ENCODE measurements at places on chromosomes 11 and 22.

GRCh38 chr11:115168229-115168671 is 336.0 kb downstream of the CADM1 start:
- no peak for DNase-seq

DNA sequence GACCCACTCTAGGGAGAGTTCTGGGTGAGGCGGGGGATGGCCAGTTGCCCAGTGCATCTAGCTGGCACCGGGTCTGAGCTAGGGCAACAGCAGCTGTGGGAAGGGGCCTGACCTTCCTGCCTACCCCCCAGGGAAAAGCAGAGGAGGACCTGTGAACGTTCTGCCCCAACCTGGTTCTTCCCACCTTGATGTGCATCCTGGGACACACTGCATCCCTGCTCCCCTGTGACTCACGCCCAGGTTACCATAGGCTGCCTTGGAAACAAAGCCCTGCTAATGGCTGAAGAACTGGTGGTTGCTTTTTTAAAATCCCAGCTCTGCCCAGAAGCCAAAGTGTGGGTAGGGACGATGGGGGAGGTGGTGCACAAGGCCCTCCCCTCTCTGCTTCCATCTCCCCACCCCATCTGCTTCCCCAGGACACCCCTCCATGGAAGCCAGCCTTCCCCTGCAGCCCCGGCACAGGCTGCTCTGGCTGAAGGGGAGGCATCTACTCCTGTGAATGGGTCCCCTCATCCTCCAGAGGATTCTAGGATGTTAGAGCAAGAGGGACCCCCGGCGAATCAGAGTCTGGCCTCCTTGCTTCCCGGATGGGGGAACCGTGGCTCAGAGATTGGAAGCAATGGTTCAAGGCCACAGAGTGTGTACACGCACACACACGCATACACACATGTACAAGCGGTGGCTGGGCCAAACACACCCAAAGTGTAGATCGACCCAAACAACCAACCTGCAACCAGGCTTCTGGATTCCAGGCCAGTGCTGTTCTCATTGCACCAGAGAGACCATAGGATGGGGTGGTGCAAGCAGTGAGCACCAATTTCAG is 7.6 kb upstream of the C11orf96 start:
- DNase-seq: no peak

GRCh38 chr11:105862736-105863367 is 159.2 kb downstream of the MSANTD4 start:
- DNase-seq: peak; percentile 14

GRCh38 chr11:120722524-120722923 is 211.0 kb downstream of the GRIK4 start:
- no peak for DNase-seq

DNA sequence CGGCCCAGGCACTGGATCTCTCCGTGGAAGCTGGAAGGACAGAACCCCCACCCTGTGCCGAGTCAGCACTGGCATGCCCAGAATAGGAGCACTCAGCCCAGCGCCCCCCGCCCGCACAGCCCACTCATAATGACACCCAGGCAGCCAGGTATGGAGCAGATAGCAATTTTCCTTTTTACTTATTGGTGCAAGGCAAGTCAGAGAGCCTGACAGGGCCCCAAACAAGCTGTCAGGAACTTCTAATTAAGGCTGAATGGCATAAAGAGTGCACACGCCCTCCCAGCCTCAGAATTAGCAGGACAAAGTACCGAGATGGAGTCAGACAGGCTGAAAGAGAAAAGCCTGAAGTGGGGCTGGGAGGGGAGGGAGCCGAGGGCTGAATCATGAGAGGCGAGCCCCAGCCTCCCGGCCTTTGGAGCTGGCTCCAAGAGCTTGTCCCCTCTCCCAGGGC is 76.9 kb downstream of the DSCAML1 start:
- DNase-seq: no peak

- DNase-seq: no peak
Measured at GRCh38 chr11:36460220-36460619, 49.9 kb downstream of the TRAF6 start.

- peak; percentile 97 for DNase-seq
Measured at GRCh38 chr22:31345331-31346254, 553 bp downstream of the PATZ1 start.

DNA sequence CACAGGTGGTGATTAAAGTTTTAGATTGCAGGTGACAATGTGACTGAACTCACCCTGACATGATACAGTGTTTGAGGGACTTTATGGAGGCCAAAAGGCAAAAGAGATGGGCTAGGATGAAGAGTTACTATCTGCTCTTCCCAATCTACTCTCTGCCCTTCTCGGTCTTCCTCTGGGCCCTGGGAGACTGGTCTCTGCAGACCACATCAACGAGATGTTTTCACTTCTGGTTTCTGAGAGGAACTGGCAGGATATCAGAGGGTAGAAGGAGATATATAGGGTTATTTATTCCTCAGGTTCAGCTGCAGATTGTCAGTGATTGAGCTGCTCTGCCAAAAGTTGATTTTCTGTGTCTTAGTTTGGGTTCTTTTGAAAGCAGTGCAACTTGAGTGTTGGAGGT is 32.4 kb upstream of the CD44 start:
- DNase-seq: no peak

DNA sequence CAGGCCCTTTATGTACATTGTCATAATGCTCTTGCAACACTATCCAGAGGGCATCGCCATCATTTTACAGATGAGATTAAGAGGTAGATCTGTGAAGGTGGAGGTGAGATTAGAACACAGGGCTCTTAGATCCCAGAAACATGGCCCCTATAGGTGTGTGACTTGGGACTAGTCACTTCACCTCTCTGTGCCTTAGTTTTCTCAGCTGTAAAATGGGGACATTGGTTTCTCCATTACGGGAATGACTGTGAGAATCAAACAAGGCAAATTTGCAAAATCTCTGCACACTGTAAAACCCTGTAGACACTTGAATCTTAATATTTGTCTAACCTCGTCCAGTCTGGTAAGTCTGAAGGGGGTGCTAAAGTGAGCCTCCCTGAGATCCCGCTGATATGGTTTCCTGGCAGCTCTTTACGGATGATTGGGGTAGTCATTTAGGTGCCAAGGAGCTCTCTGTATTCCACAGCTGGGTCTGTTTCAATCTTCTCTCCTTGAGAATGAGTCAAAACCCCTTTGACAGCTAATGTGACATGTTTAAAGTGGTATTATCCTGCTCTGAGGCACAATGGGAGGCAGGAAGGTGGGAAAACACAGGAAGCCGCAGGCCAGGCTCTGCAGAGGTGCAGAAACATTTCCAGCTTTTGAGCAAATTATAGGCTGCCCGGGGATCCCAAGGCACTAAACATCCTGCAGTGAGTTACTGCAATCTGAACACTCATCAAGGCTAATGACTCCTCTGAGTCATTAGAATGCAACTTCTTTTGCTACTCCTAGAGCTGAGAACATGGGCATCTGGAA is 140.8 kb downstream of the CCDC81 start:
- no peak for DNase-seq

DNA sequence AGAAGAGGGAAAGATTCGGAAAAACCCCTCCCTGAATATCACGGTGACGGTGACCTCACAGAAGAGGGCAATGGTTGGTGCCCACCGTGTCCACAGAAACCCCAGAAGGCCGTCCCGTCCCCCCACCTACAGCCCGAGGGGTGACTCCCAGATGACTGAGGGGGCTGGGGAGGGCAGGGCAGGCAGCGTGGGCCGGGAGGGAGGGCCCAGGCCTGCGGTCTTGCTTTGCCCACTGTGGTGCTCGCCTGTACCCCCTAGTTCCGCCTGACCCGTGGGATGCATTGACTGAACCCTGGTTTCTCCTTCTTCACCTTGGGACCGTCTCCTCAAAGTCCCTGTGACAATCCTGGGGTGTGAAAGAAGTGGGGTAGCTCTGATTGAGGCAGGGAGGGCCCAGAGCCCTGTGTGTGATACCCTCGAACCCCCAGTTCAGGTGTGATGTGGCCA is 526.7 kb downstream of the BRD1 start:
- no peak for DNase-seq

DNA sequence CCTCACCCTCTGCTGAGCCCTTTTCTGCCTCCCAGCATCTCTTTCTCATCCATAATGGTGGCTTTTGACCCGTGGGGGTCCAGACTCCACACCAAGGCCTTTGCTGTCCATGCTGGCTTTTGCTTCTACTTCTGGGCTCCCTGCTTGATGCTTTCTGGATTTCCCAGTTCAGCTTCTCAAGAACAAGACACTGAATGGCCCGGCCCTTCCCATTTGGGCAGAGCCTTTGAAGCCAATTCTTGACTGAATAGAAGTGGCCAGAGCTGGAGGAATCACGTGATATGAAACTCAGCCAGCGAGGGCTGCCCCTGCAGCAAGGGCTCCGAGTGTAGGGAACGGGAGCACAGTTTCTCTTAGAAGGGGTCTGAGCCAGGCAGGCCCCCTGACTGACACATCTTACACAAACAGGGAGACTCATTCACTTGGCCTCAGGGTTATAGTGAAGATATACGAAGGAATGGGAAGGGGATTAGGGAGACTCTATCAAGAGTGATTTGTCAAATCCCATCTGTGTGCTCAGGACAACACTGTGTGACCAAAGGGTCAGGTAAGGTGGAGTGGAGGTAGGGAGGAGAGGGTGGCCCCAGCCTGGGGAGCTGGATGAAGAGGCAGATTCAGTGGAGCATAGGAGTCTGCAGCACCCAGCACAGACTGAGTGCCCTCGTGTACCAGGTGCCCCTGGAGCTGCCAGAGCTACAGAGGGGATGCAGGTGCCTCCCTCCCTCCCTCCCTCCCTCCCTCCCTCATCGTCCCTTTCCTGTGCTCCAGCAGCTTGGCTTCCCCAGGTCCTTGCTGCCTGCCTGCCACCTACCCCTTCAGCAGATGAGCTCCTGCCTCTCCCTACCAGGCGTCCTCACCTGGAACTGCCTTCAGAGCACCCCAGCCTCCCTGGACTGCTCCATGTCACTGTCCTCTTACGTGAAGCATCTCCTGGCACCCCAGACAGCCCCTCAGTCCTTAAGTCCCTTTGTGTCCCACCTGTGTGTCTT is 106.0 kb downstream of the TRIM29 start:
- no peak for DNase-seq

- no peak for DNase-seq
Measured at GRCh38 chr11:119880143-119880542, 151.1 kb upstream of the NECTIN1 start.

GRCh38 chr22:37095113-37095512 is 14.4 kb downstream of the TMPRSS6 start:
- no peak for DNase-seq

- no peak for DNase-seq
Measured at GRCh38 chr22:37225481-37225880, 13.2 kb upstream of the SSTR3 start.

DNA sequence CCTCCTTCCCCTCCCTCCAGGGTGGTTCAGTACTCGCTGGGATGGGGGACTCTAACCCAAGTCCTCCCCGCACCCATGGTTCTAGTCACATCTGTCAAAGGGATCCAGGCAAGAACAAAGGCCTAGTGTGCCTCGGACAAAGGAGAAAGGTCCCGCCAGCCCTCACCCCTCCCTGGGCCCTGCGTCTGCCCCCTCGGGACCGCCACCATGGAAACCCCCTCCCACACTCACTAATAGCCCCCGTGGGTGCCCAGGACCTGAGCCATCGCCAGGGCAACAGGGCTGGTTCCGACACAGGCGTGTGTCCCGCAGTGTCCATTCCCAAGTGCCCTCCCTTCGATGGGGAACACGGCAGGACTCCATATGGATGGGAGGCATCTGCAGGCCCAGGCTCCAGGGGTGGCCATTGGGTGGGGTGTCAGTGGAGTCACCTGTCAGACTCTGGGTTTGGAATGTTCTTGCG is 5.1 kb upstream of the CARNS1 start:
- no peak for DNase-seq

- no peak for DNase-seq
Measured at GRCh38 chr22:43969989-43970755, 14.9 kb downstream of the SAMM50 start.

DNA sequence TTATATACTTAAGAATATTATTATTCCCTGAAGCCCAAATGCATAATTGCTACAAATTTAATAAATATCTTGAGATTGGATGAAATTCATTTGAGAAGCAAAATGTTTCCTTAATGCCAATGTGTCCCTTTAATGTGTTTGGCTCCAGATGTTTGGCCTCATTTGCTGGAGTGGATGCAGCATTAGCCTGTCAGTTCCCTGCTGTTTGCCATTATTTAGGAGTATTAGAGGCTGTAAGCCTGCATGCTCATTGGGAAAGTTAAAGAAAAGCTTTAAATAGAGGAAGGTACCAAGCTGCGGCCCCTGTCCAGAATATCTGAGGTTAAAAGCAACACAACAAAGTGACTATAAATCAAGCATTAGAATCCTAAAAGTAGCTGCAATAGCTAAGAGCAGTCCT is 54.8 kb upstream of the PITPNB start:
- no peak for DNase-seq

GRCh38 chr22:46678785-46679700 is 58.9 kb downstream of the GRAMD4 start:
- DNase-seq: no peak
